ENCODE measurements at places on chromosomes 5 and 9.

GRCh38 chr9:132556714-132557113 is 25.7 kb upstream of the BARHL1 start:
- no peak for DNase-seq

DNA sequence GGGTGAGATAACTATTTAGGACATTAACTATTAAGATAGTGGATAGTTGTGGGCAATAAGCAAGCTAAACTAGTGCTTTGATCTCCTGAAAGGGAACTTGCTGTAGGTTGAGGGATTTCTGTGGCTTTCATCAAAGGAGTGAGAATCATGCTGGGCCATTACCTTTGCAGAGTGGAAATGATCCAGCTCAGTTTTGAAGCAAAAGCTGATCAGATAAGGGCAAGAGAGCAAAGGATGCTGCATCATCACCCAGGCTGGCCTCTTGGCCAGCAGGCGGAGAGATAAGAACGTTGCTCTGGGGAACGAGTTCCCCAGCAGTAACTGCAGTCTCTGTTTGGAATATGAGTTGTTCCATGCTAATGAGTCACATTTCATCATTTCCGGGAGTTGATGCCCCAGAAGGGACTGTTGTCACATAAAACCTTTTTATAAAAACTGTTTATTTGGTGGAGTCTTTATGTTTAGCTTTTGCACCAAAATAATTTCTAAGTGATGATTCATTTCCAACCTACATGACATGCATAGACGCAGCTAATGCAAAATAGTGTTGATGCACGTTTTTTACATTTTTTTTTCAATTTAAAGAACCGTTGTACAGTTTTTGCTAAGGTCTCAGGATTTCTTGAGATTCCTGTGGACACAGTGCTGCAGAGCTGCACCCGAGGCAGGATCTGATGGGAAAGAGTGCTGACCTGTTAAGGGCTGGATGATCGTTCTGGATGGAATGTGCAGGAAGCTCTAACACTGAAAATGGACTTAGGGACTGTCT is 99.3 kb downstream of the ACTBL2 start:
- no peak for DNase-seq

- DNase-seq, result no peak
Measured at GRCh38 chr9:22165144-22165543, 156.0 kb upstream of the CDKN2B start.

DNA sequence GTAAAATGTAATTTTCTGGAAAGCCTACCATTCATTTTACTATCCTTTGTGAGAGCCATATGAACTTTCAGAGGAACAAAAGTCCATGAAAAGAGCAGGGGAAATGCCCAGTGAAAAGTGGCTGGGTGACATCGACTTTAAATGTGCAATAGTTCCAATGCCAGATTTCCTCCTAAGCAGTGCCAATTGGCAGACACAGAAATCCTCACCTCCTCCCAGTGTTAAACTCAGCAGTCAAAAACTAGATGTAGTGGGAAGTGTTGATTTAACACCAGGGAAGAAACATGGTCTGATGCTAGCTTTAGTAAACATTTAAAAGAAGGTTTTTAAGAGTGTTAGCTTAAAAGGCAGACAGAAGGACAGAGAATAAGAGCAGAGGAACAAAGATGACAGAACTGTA is 2055.2 kb downstream of the MAT2B start:
- no peak for DNase-seq

- DNase-seq, result no peak
Measured at GRCh38 chr9:3698076-3698475, 172.3 kb upstream of the RFX3 start.

- DNase-seq, result no peak
Measured at GRCh38 chr9:126973651-126974529, 59.3 kb downstream of the RALGPS1 start.

DNA sequence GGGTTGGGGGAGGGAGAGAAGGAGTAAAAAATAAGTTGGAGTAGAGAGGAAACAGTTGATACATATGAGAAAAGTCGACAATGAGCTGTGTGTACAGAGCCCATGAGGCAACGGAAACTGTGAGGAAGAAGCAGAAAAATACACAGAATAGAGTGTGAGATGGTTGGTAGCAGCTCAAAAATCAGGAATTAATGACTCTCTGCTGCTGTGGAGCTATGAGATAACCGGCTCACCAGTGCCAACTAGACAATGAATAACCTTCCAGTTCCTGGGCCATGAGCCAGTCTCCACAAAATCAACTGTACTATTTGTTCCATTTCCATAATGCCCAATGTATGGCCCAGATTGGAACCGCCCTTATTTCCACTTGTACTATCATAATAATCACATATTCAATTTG is 53.1 kb upstream of the NREP start:
- DNase-seq, result no peak

- no peak for DNase-seq
Measured at GRCh38 chr9:83554278-83554677, 16.1 kb upstream of the FRMD3 start.
